Nasal cavity respiratory epithelium epithelial cell of viscerocranial mucosa (primary cell): ENCODE measurements at places on chromosomes 3 and 15. TPM values are rescaled to one million over a fixed set of nuclear protein-coding genes. Genes with fewer than 3 reads are reported as not detected.

The RARB gene
- total RNA-seq, result under 0.01 and 2.6 TPM in 2 replicates

The CORO2B gene
- under 0.01 and 0.14 TPM in 2 replicates for total RNA-seq

The NEK10 gene
- 1.0 and 2.3 TPM in 2 replicates for total RNA-seq

The ANKRD34C gene
- not detected in 2 replicates for total RNA-seq

The CD276 gene
- total RNA-seq, result 16.4 and 71.6 TPM in 2 replicates
